DMS53 (cell line): ENCODE measurements at places on chromosomes 11 and 22.

DNA sequence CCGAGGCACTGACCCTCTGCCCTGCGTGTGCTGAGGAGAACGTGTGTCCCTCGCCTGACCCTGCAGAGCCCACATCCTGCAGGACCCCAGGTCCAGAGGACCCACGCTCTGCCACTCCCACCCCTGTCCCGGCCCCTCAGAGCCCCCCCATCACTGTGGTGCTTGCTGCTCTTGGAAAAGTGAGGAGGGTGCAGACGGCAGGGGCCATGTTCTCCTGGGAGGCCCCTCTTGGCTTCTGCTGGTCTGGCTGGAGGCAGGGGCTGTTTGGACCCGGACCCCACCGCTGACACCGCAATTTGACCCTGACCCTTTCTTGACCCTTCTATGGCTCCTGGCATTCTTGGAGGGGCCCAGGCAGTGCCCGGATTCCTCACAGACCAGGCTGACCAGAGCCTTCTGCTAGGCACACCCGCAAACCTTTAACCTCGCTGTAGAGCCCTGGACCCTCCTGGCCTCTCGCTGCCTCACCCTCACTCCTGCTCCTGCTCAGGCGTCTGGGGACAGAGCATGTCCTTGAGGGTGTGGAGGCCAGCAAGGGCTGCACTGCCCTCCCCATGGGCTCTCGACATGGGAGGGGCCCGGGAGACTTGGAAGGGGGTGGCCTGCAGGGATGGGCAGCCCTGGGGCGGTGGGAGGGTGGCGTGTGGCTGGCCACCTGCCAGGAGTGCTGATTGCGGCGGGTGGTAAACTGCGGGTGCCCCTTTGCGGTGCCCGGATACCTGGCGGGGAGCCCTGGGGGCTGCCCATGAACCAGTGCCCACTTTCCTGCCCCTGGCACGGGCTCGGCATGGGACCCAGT, 37.0 kb upstream of the MUC5AC start:
- DNase-seq: no peak

DNA sequence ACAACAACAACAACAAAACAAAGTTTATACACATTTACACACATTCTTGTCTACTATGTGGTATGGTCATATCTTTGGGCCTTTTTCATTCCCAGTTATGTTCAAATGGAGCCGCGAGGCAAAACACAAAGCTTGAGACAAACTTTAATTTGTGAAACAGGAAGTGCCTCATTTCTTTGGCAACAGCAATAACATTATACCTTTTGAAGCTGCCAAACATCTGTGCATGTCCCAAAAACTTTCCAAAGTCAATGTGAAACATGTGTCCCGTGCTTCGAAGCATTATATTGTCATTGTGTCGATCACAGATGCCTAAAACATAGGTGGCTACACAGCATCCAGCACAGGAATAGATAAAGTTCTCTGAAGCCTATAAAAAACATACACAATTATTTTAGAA, 25.0 kb upstream of the RPS13 start:
- no peak for DNase-seq

DNA sequence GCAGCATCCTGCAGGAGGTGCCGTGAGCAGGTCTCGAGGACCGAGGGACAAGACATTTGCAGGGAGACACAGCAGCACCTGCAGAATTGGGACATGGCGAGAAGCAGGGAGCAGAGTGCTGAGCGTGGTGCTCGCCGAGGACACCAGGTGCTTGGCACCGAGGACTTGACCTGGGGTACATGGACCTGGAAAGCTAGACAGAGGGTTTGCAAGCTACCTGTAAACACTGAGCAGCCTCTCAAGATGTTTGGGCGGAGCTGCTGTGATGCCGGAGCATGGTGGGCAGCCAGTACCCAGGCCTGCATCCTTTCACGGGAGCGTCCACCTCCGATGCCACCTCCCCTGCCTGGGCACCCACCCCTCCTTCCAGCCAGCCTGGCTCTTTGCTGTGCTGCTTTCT, 773.2 kb downstream of the TBC1D22A start:
- no peak for DNase-seq

- DNase-seq: peak; percentile 11
These were observed 3.9 kb upstream of the NUP160 start for GRCh38 chr11:47852053-47852452.

DNA sequence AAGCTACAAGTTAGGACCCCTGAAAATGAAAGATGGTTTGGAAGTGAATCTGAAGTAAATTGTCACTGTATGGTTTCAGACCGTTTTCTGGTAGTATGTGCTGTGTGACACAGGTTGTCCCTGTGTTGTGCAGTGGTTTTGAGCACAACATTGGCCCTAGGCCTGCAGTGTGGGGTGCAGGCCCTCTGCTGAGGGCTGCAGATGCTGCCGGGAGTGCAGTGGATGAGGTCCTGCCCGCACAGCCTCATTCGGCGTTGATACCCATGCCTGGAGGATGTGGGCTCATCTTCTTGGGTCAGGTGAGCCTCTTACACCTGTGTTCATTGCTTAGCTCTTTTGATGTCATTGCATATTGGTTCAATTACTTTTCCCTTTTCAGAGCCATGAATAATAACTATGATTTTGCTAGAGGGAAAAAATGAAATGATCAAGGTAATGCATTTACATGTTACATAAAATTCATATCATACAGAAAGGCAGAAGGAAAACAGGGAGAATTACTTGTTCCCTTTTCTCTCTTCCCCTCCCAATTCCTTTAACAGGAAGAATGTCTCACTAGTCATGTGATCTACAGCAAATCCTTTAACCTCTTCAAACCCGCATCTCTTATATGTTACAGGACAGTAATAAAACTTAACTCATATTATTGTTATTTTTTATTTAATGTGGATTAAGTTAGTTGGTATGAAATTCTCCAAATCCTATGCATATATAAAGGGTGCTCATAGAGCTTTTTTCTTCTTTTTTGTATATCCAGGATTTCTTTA, 48.7 kb downstream of the PTPRJ start:
- no peak for DNase-seq

DNA sequence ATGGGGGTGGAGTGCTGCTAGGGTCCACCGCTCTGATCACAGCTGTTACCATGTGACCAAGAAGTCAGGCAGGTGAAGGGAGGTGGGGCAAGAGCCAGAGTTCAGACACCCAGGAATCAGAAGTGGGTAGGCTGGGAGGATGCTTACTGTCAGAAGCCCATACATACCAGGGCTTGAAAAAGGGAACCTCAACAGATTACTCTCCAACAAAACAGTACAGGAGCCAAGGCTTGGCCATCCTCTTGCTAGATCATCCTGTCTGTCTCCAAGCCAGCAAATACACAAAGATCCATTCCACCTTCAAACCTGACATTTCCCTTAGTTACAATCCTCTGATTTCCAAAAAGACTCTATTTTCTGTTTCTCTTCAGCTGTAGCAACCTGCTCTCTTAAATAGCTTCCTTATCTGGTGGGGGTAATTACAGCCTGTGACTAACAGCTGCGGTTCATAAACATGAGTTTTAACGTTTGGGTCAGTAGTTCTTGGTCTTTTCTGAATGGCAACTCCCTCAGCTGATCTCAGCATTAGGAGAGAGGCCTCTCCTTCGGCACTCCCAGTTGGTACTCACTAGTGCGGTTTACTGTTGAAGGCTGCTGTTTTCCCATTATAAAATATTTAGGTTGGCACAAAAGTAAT, 31.1 kb upstream of the WT1 start:
- no peak for DNase-seq

GRCh38 chr11:69383372-69384250, 89.7 kb downstream of the MYEOV start:
- DNase-seq: no peak

DNA sequence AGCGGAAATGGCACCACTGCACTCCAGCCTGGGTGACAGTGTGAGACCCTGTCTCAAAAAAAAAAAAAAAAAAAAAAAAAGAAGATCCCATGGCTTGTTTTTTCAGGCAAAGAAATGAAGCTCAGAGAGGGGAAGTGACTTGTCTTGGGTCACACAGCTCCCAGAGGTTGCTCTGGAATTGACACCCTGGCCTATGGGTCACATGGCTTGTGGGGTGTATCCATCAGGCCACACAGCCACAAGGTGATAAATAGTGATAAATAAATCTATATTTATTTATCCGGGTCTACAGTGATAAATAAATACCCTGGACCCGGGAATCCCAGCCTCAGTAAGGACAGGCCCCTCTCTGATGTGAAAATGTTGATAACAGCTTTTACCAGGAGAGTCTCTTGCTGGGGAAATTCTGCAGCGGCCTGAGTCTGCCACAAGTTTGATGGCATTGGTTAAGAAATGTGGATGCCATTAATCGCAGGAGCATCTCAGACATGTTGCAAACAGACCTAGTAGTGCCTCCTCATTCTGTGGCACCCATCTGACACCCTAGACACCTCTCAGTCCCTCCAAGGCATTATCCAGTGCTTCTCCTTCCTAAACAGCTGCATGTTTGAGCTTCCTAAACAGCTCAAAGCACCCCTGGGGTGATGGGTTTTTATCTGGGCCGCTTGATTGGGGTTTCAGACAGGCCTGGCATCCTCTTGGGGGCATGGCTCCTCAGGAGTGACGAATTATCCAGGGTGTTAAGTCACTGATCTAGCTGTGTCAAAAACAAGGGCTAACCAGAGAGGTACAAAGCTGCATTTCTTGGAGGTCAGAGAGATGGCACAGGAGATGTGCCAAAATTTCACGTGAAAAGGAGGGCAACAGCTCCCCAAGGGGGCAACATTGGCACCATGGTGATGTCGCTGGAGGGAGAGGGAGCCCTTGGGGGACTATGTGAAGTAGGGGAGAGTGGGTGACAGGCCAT, 1.9 kb upstream of the EMID1 start:
- DNase-seq: no peak

DNA sequence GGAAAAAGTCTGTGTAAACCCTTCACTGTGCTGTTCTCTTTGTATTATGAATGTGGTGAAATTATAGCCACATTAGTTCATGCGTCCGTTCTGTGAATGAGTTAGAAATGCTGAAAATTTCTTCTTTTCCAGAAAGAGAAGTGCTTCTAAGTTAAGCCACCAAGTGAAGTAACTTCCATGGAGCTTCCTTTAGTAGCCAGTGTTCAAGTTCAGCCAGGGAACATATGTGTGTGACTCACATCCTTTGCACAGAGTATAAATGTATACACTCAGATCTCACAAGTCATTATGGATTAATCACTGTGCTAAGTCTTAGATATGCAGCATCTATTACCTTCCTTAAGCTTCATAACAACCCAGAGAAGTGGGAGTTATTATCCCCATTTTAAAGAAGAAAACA, 3.1 kb upstream of the MMP8 start:
- DNase-seq: no peak

DNA sequence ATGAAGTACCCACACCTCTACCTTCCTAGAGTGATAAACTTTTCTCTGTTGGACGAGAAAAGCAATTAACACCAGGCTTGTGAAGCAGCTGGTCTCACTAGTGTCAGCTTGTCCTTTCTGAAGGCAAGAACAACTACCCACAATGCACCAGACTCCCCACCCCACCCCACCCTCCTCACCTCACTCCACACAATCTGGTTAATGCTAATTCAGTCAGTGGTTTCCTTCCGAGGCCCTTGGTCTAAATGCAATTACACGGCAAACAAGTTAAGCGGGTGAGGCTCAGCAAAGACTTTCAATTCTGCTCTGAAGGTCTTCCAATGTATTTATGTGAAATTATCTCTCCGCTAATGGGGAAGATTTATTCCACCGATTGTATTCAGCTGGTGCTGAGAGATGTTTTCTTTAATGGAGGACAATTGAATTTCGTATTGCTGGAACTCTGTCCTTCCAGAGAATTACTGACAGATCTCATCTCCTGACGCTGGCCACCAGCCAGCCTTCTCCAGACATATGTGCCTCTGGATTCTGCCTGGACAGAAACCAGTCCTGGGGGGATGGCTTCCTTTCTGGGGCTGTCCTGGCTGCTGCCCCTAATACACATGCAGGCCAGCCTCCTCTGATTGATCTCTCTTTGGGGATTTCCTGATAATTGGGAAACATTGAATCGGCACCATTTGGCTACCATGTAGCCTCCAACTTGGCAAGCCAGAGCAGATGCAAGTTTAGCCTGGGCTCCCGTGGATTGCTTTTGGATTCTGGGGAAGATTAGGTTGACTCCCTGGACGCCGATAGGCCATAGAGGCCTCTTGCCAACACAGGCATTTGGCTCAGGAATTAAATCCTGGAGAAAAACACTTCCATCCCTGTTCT, 165.8 kb upstream of the NARS2 start:
- DNase-seq: no peak

DNA sequence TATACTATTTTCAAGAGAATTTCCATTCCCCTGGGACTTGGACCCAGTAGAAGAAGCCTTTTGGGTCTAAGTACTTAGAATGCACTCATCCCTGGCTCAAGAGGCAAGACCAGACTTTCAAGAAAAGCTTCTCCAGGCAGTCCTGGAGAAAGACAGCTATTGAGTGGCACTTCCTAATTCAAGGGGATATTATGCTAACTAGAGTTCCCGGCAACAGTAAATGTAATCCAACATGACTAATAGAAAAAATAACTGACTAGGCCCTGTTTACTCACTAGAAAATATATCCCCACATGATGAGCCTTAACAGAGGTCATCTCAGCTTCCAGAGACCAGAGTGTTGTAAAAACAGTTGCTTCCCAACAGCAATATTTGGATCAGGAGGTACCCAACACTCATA, 47.2 kb upstream of the AKIP1 start:
- DNase-seq: peak; percentile 39

DNA sequence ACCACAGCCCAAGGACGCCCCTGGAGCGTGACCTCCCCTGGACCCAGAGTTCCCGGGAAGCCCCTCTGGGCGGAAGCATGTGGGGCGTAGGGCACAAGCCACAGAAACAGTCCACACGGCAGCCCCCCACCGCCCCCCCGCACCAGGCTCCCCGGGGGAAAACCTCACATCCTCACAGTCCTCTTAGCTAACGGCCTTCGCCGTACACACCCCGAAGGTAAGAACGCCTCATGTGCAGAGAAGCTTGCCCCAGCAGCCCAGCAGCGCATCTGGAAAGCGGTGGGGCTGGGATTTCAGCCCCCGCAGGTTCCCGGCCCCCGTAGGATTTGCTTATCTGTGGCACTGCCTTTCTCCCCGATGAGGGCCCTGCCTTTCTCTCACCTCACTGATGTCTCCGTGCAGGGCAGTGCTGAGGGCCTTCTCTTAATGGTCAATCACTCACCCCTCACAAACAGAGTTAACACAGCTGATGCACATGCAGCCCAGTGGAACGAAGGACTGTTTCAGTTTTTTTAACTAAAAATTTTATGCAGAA, 309.2 kb downstream of the BRD1 start:
- no peak for DNase-seq

GRCh38 chr22:45994491-45995404, 17.8 kb upstream of the WNT7B start:
- peak; percentile 75 for DNase-seq

- DNase-seq: no peak
These were observed 814.5 kb downstream of the TBC1D22A start for GRCh38 chr22:47576908-47577307.

DNA sequence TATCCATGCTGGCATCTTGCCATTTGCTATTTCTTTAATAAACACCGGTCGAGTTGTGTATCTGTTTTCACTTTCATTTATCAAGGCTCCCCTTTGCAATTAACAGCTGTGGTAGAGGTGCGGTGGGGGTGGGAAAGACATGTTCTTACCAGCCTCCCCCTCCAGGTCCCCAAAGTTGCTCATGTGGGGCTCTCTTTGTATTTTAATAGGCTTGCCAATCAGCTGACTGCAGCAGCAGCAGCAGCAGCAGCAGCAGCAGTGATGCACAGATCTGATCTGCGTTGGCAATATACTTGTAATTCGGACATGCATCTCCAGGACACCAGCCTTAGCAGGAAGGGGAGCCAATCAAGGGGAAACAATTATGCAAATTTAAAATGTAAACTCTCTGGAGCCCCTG, 40.3 kb upstream of the E2F8 start:
- no peak for DNase-seq
